Neural crest cell (in vitro differentiated cells): ENCODE measurements at places on chromosomes 7 and 10. TPM values are rescaled to one million over a fixed set of nuclear protein-coding genes. Genes with fewer than 3 reads are reported as not detected.

Gene NODAL
- total RNA-seq = not detected in 2 replicates

DNA sequence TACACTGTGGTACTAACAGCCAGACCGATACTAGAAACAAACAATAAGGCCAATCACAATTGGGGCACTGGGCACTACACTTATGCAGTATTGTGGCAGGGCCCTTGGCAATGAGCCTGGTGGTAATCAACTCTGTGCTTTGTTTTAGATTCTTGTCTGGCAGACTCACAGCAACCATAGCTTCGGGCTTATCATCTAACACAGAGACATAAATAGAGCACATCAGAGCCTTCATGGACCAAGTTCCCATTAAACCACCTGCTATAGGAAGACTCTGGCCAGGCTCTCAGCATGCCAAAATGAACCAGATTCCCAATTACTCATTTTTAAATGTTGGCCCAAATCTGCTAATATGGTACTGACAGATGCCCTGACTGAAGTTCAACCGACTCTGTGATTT, 218.6 kb downstream of the DGKI start:
- DNase-seq = no peak

Gene SPDYE2
- not detected in 2 replicates for total RNA-seq

DNA sequence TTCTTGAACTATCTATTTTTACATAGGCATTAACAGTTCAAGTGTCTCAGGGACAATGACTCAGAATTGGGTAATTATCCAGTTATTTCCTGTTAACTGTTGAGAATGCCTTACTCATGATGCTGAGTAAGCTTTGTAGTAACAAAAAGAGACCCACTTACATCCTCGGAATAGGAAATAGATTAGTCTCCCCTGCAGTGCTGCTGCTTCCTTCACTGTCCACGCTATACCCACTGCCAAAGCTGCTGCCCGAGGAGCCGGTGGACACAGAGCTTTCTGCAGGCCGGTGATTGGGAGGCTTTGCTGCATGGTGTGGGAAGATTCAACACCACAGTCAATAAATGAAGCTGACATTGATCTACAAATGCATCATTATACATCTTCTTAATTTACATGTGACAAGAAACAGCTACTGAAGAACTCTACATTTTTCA, 357.1 kb downstream of the PCLO start:
- DNase-seq = no peak

DNA sequence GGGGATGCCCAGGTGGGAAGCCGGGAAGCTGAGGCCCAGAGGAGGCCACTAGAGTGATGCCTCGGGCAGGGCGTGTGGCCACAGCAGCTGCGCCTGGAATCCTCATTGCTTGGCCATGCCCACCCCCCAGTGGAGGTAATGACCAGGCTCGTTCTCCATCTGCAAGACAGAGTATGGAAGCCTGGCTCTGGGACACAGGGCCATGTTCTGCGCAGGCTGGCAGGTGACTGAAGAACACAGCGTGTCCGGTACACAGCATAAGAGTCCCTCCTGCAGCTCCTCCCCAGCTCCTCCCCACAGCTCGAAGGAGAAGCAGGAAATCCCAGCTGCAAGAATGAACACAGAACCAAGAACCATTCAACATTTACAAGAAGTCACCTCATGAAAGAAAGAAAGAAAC, 64.8 kb downstream of the SMURF1 start:
- no peak for DNase-seq
